ENCODE measurements at places on chromosomes 3 and 15. TPM values are rescaled to one million over a fixed set of nuclear protein-coding genes. Genes with fewer than 3 reads are reported as not detected.

The AADACL2 gene
- not detected for total RNA-seq

The ANKUB1 gene
- not detected for total RNA-seq

GRCh38 chr3:61682671-61683548, 121.5 kb downstream of the PTPRG start:
- H3K27ac ChIP-seq, result peak overlapping the region; percentile 84
- no peak for DNase-seq
- peak overlapping the region; percentile 10 for H3K4me3 ChIP-seq
- no peaks in the 10 kb centered on the region for H3K36me3 ChIP-seq

GRCh38 chr3:13887495-13888300, 7.8 kb upstream of the WNT7A start:
- peaks cover 61% of the 10 kb centered on the region for H3K27me3 ChIP-seq
- no peak overlapping the region for H3K4me3 ChIP-seq
- DNase-seq, result no peak
- no peaks in the 10 kb centered on the region for H3K4me1 ChIP-seq
- no peak overlapping the region for H3K27ac ChIP-seq

DNA sequence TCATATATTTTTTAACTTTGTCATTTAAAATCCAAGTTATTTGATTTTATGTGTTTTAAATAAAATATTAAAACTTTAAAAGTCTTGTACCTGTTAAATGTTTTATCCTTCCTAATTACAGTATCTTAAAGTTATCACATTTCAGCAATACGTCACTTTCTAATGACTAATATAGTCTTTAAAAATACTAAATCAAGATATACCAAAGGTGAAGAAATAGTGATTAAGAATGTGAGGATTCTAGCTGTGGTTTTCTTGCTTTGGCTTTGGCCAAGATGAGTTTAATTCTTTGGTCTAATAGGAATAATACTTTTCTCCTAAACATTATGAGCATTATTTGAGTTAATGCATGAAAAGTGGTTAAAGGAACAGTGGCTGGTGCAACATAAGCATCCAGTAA, 13.9 kb downstream of the SETD5 start:
- 0 out of 2 replicates have a peak overlapping the region, but pooled peaks have one; percentile 27 for H3K27ac ChIP-seq
- no peaks in the 10 kb centered on the region for H3K27me3 ChIP-seq

The FAM3D gene
- total RNA-seq, result 0.53 TPM

The EOMES gene
- 0.76 TPM for total RNA-seq

DNA sequence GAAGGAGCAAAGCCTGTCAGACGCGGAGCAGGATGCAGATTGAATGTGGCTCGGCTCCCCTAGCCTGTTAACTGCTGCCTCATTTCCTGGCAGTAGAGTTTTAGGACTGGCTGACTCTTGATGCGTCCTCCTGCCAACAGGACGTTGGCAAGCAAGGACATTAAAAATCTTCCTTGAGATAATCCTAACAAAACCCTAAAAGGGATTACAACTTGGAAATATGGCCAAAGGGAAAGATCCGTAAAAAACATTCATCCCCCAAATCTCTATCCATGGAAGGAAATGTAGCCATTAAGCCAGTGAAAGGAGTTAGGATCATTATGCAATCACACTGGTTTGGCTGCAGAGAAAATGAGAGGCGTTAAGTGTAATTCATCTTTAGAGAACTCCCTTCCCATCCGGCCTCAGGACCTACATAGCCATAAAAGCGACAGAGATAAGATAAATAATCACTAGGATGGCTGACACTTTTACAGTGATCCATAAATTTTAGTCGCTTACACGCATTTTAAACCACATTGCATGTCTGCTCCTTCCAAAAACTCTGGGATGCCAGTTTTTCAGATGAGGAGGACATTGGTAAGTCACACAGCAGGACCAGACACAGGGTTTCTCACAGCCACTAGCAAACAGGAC, 44.5 kb upstream of the C3orf80 start:
- H3K27me3 ChIP-seq, result no peaks in the 10 kb centered on the region
- no peak for DNase-seq
- H3K4me3 ChIP-seq, result no peak overlapping the region
- H3K27ac ChIP-seq, result no peak overlapping the region
- H3K36me3 ChIP-seq, result peaks cover 13% of the 10 kb centered on the region

DNA sequence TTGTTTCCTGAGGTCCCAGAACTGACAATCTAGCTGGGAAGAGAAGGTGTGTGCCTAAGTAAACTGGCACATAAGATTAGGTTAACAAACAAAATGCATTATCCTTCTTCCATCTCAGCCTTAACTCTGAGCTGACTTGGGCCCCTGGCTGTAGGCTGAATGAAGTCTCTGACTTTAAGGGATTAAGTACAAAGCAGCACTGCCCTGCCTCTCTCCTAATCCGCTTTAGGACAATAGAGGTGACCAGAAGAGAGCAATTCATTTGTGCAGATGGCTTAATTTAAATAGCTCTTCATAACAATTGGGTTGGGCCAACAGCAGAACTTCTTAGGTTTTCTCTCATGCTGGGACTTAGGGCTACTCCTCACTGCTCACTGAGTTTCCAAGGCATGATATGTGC, 181.6 kb upstream of the SOX14 start:
- peaks cover 29% of the 10 kb centered on the region for H3K36me3 ChIP-seq
- peak overlapping the region; percentile 5 for H3K4me3 ChIP-seq
- H3K27me3 ChIP-seq, result peaks cover 3% of the 10 kb centered on the region
- no peak for DNase-seq

DNA sequence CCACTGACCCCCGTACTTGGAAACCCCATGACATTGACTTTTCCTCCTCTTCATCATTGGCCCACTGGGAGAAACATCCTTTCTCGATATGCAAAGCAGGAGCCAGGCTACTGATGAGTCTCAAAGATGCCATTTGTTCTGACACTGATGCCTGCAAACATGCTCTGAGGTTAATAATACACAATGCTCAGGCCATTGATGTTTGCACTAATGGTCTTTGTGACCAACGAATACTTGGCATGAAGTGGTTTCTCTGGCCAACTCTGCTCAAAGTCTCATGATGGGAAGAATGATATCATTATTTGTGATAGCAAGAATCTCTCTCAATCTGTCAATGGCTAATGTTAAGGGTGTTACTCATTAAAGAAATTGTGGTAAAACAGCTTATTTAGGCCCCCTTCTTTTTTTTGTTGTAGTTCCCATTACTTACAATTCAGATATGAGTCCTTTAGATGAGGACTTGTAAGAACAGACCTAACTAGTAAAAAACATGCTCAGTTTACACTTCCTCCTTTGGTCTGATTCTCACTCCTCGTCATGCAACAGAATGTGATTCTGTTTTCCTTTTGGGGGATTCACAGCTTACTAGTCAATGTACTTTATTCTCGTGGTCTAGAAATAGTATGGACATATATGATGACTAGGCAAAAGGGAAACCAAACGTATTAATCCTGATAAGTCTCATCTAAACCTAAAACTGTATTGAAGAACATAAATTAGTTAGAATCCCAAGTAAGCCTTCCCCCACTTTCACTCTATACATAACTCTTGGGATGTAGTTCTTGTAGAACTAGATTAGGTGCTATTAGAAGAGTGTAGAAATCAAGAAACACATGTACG, 488.8 kb upstream of the DPPA4 start:
- H3K27me3 ChIP-seq, result no peaks in the 10 kb centered on the region
- H3K4me1 ChIP-seq, result peaks cover 5% of the 10 kb centered on the region
- no peak overlapping the region for H3K27ac ChIP-seq
- DNase-seq, result no peak

- no peak overlapping the region for H3K4me3 ChIP-seq
- H3K27me3 ChIP-seq, result no peaks in the 10 kb centered on the region
- no peak overlapping the region for H3K27ac ChIP-seq
- DNase-seq, result no peak
- no peaks in the 10 kb centered on the region for H3K4me1 ChIP-seq
These were observed 115.3 kb upstream of the NEO1 start for GRCh38 chr15:72936691-72937679.

The CFAP100 gene
- total RNA-seq, result not detected

DNA sequence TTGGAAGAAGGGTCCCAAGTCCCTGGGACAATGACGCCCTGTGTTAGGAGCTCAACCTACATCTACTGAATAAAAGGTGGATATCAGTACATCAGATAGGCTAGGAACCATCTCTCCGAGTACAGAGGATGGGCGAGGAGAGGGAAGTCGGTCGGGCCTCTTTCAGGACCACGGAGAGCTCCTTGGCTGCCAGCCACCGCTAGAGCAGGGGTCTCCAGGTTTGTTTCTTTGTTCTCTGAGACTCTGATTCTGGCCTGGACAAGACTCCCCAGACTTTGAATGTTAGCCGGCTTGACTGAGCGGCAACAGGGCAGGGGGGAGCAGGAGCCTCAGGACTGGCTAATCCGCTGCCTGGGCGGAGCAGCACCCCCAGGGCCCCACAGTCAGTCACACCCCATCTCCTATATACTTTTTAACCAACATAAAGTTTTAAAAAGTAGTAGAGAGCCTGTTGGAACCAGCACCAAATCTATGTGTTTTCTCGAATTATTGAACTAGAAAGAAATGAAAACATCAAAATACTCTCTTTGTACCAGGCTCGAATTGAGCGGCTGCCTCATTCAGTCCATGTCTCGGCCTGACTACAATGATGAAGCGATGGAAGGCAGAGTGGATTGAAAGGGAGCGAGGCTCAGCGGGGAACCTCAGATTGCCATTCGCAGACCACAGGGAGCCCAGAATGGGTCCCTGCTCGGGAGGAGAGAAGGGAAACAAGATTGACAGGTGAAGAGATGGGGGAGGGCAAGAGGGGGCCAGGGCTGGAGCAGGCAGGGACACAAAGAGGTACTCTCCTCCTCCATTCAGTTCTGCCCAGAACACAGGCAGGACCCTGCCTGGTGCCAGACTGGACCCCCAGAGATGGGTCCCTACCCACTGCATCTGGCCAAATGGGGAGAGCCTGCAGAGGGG, 131.6 kb downstream of the TPRA1 start:
- H3K4me1 ChIP-seq, result peaks cover 21% of the 10 kb centered on the region
- peak; percentile 89 for DNase-seq
- peaks cover 48% of the 10 kb centered on the region for H3K27me3 ChIP-seq

The SPINT1 gene
- 144 TPM for total RNA-seq

The RARB gene
- not detected for total RNA-seq

GRCh38 chr15:99928429-99928981, 195.3 kb upstream of the LYSMD4 start:
- no peak overlapping the region for H3K27ac ChIP-seq
- H3K4me3 ChIP-seq, result peak overlapping the region; percentile 81
- H3K36me3 ChIP-seq, result no peaks in the 10 kb centered on the region
- DNase-seq, result peak; percentile 55
- peaks cover 31% of the 10 kb centered on the region for H3K4me1 ChIP-seq

GRCh38 chr15:63856711-63857460, 23.1 kb upstream of the HERC1 start:
- H3K27me3 ChIP-seq, result no peaks in the 10 kb centered on the region
- H3K36me3 ChIP-seq, result no peaks in the 10 kb centered on the region
- no peak overlapping the region for H3K4me3 ChIP-seq

DNA sequence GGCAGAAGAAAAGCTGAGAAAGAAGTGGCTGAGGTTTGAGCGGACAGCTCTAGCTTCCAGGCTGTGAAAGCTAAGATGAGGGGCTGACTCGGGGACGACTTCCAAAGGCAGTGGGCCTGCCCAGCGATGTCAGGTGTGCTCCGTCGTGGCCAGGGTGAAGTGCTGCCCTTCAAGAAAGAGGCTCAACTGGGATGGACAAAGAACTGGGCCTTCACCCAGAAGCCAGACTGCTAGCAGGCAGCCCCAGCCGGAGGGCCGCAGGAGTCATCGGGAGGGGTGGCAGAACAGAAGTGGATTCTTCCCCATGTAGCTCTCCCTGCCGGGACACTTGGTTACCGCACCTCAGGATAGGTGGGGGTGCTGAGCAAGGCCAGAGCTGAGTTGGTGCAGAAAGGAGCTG, 13.1 kb upstream of the SEC13 start:
- peaks cover 10% of the 10 kb centered on the region for H3K27me3 ChIP-seq
- H3K27ac ChIP-seq, result no peak overlapping the region
- H3K4me3 ChIP-seq, result no peak overlapping the region
- no peak for DNase-seq
- no peaks in the 10 kb centered on the region for H3K36me3 ChIP-seq

- DNase-seq, result no peak
- H3K36me3 ChIP-seq, result no peaks in the 10 kb centered on the region
- no peak overlapping the region for H3K4me3 ChIP-seq
- no peaks in the 10 kb centered on the region for H3K27me3 ChIP-seq
- H3K27ac ChIP-seq, result no peak overlapping the region
These were observed 34.0 kb upstream of the CILP start for GRCh38 chr15:65245096-65245856.

The SMCO1 gene
- not detected for total RNA-seq

DNA sequence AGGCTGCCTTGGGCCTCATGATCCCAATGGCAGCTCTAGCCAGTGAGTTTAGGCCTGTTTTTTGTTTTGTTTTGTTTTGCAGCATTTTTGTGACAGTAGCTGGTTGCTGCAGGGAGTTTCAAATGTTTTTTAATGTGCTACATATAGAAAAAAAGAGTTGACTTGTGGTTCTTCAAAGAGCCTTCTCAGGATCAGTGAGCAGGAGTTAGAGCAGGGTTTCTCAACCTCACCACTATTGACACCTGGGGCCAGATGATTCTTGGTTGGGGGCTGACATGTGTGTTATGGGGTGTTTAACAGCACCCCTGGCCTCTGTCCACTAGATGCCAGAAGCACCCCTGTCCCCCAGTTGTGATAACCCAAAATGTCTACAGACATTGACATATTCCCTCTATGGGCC, 17.9 kb downstream of the APH1B start:
- peaks cover 14% of the 10 kb centered on the region for H3K36me3 ChIP-seq
- no peak for DNase-seq
- H3K27ac ChIP-seq, result no peak overlapping the region
- peaks cover 18% of the 10 kb centered on the region for H3K4me1 ChIP-seq

The MESP2 gene
- total RNA-seq, result 0.66 TPM

GRCh38 chr3:140863580-140864009, 78.0 kb upstream of the SLC25A36 start:
- no peak overlapping the region for H3K27ac ChIP-seq
- H3K4me3 ChIP-seq, result no peak overlapping the region
- H3K4me1 ChIP-seq, result peaks cover 16% of the 10 kb centered on the region
- no peaks in the 10 kb centered on the region for H3K27me3 ChIP-seq
- no peaks in the 10 kb centered on the region for H3K36me3 ChIP-seq
- peak; percentile 58 for DNase-seq

The CHRM5 gene
- total RNA-seq, result not detected

- H3K36me3 ChIP-seq, result peaks cover 66% of the 10 kb centered on the region
- DNase-seq, result no peak
- H3K27ac ChIP-seq, result no peak overlapping the region
- H3K4me1 ChIP-seq, result no peaks in the 10 kb centered on the region
These were observed 7.7 kb downstream of the CXCR6 start for GRCh38 chr3:45950686-45951600.

- H3K36me3 ChIP-seq, result no peaks in the 10 kb centered on the region
- H3K4me3 ChIP-seq, result no peak overlapping the region
- DNase-seq, result peak; percentile 65
- peaks cover 23% of the 10 kb centered on the region for H3K4me1 ChIP-seq
These were observed 3.1 kb upstream of the BHLHE40 start for GRCh38 chr3:4976109-4976508.

The RTP4 gene
- not detected for total RNA-seq

The EFCC1 gene
- total RNA-seq, result 0.16 TPM

GRCh38 chr15:89898614-89899294, 5.0 kb upstream of the AP3S2 start:
- H3K4me3 ChIP-seq, result no peak overlapping the region
- H3K27me3 ChIP-seq, result no peaks in the 10 kb centered on the region
- no peaks in the 10 kb centered on the region for H3K36me3 ChIP-seq
- peak; percentile 70 for DNase-seq
- peak overlapping the region; percentile 84 for H3K27ac ChIP-seq
- peaks cover 11% of the 10 kb centered on the region for H3K4me1 ChIP-seq
